Activated CD4-positive, alpha-beta T cell treated with anti-CD3 and anti-CD28 coated beads for 36 hours (primary cell): ENCODE measurements at places on chromosomes 5 and 9. TPM values are rescaled to one million over a fixed set of nuclear protein-coding genes. Genes with fewer than 3 reads are reported as not detected.

DNA sequence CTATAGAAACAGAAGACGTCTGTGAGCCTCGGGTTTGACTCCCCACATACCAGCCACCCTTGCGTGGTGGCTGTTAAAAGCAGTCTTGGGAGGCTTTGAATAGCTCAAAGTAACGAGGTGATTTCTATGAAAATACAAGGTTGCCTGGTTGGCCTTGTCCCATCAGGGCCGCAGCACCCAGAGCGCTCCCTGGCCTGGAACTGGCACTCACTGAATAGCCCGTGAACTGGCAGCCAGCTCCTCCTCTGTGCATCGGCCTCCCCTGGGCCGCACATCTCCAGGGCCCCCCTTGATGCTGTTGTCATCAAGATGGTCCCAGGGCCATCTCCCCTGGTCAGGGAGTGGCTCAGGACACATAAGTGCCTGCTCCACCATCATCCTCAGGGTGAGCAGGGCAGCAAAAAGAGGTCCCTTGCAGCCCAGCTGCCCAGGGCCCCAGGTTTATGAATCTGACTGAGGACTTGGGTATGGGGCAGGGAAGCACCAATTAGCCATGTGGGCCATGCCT, 144.6 kb upstream of the PPP1R26 start:
- no peak for DNase-seq

The FABP6 gene
- not detected for total RNA-seq

The FAM170A gene
- not detected for total RNA-seq

- DNase-seq, result no peak
These were observed 127.0 kb downstream of the ADAMTS12 start for GRCh38 chr5:33764786-33765185.

DNA sequence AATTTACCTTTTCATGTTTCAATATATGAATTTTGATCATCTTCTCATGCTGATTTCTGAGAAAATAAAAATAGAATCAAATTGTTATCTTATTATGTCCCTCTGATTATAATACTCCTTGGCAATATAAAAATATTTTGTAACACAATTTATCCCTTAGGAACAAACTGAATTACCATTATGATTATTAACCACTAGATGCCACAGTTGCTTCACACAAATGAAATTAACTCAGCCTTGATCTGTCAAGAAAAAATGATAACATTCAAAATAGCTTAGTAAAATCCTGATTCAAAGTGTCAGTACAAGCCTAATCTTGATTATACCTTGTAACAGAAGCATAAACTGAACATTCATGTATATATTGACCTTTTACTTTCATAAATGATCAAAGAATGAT, 4.8 kb upstream of the CHSY3 start:
- no peak for DNase-seq

The C5orf46 gene
- total RNA-seq, result not detected

DNA sequence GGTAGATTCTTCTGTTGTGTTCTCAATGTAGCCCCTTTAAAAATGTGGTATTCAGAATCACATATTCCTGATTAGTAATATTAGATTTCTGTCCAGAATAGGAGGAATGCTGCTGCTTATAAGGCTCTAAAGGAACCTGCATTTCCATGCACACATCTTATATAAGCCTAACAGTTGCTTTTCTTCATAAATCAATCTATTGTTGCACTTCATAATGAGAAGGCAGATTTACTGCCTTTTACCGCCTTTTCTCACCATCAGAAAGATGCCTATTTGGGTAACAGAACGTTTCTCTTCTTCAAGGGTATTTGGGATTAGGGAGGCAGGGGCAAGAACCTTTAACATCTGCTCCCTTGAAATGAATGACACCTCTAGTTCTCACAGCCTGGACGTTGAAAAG, 243.4 kb downstream of the MLLT3 start:
- no peak for DNase-seq

GRCh38 chr5:58825441-58825840, 242.6 kb downstream of the RAB3C start:
- DNase-seq, result no peak

DNA sequence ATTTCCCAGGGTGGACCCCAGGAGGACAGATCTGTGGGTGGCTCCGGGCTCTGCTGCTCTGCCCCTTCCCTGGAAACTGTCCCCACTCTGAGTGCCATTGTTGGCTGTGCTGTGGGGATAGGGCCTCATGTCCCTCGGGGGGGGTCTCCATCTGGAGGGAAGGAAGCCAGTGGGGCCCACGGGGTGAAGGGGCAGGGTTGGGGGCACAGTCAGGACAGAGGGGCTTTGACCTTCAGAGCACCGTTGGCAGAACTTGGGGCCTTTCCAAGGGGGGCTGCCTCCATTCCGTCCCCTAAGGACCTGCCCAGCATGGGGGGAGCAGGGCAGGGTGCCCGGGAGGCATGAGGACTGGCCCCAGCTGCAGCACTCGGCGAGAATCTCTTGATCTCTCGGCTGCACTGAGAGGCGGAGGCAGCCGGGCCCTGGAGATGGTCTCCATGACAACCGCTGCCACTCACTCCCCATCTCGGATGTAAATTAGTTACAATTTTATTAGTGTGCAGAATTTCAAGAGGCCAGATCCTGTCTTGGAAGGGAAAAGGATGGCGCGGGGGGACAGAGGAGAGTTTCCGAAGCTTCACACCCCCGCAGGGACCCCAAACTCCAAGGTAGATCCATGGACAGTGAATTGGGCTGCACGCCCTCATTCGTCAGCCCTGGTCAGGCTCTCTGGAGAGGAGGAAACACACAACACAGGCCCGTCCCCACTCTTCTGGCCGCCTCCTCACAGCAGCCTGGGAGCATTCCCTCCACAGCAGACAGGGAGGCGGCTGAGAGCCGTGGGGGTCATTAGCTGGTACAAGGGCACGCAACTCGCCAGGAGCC, 216.2 kb upstream of the IER5L start:
- no peak for DNase-seq

GRCh38 chr5:15722305-15722704, 222.3 kb downstream of the FBXL7 start:
- no peak for DNase-seq

DNA sequence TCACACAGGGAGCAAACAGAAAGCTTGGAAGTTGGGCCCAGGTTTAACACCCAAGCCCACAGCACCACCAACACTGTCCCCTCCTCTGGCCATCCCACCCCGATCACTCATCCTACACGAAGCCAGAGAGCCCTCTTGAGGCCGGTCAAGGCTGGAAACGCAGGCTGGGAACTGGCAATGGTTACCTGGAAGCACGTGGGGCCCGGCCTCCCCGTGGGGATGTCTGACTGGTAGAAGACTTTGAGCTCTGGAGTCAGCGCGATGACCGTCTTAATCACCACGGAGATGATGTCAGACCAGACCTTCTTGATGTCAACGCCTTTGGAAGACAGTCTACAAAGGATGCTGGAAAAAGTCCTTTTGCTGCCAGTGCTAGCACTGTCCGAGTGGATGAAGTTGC, 104.1 kb downstream of the TTLL11 start:
- no peak for DNase-seq

The NUTM2G gene
- total RNA-seq, result not detected

DNA sequence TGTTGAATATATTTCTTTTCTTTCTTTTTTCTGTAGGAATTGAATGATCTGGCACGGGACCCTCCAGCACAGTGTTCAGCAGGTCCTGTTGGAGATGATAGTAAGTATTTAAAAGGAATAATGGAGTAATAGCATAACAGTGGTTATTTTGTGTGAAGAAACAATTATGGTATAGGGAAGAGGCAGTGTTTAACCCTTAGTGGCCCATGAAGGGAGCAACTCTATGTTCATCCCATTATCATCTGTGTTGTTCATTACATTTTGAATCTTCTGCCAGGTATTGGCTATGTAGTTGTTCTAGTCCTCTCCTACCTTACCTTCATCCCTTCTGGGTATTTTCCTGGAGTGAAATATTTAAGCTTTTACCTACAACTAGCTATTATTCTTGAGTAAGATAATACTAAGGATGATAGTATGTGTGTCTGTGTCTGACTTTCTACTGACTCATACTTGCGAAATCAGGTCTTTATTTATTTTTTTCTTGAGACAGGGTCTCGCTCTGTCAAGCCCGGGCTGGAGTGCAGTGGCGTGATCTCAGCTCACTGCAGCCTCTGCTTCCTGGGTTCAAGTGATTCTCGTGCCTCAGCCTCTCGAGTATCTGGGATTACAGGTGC, 39.3 kb downstream of the UBE2D2 start:
- no peak for DNase-seq

The ENTREP1 gene
- not detected for total RNA-seq

- DNase-seq, result no peak
These were observed 142.9 kb upstream of the POU5F2 start for GRCh38 chr5:93884254-93884653.
